ENCODE measurements at places on chromosomes 16 and 17.

GRCh38 chr16:65010125-65010524 lies 111.7 kb downstream of the CDH11 start:
- no peak for DNase-seq

DNA sequence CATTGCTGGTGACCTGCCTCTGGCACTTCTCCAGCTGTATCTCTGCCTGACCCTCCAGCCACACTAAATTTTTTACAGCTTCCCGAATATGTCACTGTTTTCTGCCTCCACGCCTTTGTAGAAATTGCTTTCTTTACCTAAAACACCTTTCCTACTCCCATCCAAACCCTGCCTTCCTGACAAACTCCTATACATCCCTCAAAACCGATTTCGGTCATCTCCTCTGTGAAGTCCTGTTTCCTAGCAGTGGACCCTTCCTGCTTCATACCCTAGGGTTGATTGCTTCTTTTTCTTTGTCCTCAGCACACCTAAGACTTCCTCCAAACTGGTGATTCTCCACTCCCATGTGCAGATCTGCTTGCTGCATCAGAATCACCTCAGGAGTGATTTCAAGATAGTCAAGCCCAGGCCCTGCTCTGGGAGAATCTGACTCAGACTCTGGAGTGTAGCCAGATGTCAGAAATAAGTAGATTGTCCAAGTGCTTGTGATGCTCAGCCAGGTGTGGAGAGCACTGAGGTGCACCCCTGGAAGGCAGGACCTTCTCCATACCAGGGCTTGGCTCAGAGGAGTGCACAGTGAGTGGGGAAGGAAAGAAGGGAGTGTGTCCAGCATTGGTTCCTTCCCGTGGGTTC lies 184.2 kb downstream of the COPRS start:
- DNase-seq: no peak

GRCh38 chr16:86664522-86665318 lies 86.4 kb downstream of the FOXL1 start:
- DNase-seq: peak; percentile 14

GRCh38 chr17:55336426-55336825 lies 71.7 kb downstream of the HLF start:
- DNase-seq: no peak

DNA sequence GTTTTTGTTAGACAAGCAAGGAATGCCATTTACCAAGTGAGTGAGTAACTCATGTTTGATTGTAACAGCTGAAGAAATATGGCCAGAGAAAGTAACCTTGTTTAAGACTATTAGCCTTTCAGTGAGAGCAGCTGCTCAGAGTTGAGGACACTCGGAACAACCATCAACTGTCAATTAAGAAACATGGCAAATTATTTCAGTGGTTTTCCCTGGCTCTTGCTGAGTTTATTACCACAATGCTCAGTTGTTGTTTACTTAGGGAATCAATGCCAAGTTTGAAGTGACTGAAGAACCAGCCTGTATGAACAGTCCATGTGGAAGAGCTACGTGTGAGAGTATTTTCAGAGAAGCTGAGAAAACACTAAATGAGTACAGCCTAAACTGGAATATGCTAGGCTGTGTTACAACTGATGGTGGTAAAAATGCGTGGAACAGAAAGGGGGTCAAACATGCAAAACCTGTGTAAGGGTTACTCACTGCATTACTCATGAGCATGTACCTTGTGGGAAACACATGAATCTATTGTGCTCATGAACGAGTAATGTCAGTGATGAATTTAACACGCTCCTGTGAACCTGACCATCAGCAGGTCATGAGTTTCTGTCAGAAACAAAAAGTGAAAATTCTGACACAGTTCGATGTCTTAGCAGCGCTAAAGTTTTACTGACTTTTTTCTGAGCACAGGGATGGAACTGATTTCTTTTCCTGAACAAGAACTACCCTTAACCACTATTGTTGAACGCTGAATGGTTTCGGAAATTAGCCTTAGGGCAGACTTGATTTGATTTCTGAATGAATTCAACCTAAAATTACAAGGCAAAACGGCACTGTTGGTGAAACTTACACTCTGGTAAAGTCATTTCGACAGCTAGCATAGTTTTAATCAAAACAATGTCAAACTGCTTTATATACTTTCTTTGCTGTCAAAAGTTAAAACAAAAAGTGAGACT lies 33.5 kb downstream of the GNA13 start:
- no peak for DNase-seq

- no peak for DNase-seq
These were observed 3.8 kb downstream of the FHOD1 start for GRCh38 chr16:67243481-67243880.

DNA sequence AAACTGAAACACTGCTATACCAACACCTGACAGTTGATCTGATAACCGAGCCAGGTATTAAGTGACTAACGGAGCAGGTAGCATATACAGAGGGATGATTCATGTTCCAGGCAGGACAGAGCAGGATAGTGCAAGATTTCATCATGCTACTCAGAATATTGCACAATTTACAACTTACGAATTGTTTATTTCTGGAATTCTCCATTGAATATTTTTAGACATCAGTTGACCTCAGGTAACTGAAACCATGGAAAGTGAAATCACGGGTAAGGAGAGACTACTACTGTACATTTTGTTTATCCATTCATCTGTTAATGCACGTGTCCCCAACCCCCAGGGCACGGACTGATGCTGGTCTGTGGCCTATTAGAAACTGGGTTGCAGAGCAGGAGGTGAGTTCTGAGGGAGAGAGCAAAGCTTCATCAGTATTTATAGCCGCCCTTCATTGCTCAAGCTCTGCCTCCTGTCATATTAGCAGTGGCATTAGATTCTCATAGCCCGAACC lies 14.5 kb upstream of the PPM1E start:
- DNase-seq: no peak

GRCh38 chr16:9027070-9027799 lies 63.5 kb upstream of the USP7 start:
- DNase-seq: no peak

- no peak for DNase-seq
These were observed 5.7 kb downstream of the UBFD1 start for GRCh38 chr16:23563186-23563585.

GRCh38 chr16:89586853-89587252 lies 11.3 kb downstream of the CPNE7 start:
- no peak for DNase-seq

DNA sequence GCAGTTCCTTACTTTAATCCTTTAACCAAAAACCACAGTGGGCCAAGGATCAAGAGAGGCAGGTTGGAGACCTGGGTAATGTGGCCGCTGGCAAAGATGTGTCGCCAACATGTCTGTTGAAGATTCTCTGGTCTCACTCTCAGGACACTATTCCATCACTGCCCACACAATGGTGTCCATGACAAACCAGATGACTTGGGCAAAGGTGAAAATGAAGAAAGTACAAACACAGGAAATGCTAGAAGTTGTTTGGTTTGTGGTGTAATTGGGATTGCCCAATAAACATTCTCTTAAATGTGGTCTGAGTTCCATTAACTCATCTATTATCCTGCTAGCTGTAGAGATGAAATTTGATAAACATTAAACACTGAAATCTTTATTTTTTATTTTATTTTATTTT lies 43.3 kb downstream of the SALL1 start:
- no peak for DNase-seq

DNA sequence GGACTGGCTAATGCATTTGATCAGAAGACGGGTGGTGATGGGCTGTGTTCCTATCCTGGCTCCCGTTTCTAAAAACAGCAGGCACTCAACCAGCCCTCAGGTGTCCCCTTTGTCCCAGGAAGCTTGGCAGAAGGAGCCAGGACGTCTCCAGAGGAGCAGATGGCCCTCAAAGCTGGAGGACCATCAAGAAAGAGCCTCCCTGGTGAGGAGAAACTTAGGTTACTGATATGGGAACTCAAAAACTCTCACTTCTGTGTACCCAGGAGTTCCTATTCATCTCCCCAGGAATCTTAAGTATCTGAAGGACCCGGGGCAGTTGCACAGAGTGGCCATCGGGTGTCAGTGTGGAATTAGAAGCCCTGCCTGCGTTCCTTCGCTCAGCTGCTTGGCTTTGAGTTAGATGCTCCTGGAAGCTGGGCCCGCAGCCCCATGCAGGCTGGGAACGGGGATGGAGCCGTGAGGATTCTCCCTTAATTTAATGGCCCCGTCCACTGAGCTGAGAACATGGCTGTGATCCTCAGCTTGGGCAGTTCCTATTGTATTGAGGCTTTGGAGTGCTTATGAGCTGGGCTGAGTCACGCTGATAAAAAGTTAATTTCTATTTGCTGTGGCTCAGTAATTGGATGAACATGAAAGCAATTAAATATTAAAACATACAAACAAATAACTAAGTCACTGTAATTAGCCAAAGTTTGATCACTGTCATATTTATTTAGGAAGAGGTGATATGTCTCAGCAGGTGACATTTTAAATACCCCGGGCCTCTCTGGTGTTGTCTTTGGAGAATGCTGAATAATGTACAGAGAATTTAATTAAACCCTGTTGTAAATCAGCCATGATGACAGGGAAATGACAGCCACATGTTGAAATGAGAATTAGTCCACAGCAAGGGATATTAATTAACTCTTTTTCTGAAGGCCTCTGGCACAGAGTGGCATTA lies 402.1 kb downstream of the SEC14L1 start:
- DNase-seq: peak; percentile 53

Data from CD4-positive, alpha-beta T cell (primary cell).